ENCODE measurements at places on chromosomes 5 and 9.

DNA sequence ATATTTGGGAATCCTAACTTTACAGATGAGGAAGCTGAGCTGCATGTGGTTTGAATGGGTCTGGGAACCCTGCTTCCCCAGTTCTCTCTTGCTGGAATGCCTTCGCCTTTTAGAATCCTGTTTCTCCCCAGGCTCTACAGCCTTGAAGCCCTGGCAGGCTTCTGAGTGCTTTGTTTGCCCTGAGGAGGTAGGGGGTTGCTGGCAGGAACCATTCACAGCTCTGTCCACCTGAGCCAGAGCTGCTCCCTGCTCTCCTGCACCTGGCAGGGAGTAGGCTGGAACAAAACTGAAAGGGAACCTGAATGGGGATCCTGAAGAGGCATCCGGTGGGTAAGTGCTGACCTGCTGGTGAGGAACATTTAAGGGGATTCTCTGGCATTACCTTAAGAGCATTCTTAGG is 33.0 kb downstream of the KIF4B start:
- no peak for DNase-seq

- no peak for DNase-seq
These were observed 63.8 kb upstream of the ORM1 start for GRCh38 chr9:114258866-114259797.

- no peak for DNase-seq
These were observed 2.3 kb downstream of the CRAT start for GRCh38 chr9:129108083-129108804.

GRCh38 chr5:123429221-123429954 is 6.2 kb upstream of the CEP120 start:
- DNase-seq, result no peak

DNA sequence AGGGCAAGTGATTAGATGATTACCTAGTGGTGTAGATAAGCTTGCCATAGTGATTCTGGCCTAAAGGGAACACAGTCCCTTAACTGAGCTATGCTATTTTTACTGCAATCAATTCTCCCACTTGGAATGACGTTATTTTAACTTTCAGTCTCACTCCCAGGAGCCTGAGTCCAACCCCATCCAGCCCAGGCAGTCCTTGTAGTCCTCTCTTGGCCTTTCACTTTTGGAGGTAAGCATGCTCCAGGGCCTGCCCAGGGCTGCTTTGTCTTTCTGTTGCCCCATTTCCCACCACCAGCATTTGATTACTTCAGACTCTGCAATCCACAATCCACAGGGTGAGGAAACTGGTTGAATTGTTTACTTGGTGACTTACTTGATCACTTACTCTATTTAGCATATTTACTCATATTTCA is 233.0 kb downstream of the CD180 start:
- DNase-seq, result no peak
